ENCODE measurements at places on chromosomes 12 and 14.

DNA sequence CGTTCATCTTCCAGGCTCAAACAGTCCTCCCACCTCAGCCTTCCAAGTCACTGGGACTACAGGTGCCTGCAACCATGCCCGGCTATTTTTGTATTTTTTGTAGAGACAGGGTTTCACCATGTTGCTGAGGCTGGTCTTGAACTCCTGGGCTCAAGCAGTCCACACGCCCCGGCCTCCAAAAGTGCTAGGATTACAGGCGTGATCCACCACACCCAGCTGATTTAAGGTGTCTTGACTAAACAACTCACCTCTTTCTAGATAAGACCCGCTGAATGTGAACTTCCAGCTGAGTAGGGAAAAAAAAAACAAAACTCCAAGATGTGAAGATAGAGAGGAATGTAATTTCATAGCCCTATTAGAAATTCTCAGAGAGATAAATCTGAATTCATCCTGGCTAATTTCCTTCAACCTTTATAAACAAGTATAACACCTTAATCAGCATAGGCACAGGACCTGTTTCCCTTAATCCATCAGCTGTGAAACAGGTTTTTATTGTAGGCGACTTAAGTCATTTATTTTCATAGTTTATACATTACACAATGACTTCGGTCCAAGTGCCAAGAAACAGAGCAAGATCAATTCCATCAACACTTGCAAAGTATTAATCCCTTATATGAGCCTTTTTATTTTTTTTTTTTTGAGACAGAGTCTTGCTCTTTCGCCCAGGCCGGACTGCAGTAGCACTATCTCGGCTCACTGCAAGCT, 51.5 kb downstream of the HCAR2 start:
- DNase-seq, result no peak

DNA sequence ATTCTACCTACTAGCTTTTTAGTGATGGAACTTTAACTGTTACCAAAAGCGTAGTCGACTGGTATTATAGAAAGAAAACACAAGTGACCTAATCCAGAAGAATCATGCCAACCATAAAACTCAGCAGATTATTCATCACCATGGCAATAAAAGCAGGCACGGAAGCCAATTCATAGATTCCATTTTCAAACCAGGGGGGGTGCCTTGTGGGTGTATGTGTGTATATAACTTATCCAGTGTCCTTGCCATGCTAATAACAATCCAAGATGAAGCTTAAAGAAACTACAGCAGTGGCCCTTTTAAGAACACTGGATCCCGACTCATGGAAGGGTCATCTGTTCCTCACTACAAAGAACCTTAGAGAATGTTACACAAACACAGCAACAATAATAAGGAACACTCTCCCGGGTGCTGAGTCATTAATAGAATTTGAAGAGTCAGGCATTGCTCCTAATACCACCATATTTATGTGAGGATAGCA, 61.0 kb downstream of the EPS8 start:
- peak; percentile 70 for DNase-seq

GRCh38 chr12:77161944-77162343, 96.6 kb upstream of the E2F7 start:
- no peak for DNase-seq

GRCh38 chr12:86838711-86839110, 582.5 kb upstream of the MGAT4C start:
- DNase-seq, result no peak

GRCh38 chr14:58866391-58866790, 228.6 kb downstream of the DACT1 start:
- no peak for DNase-seq
